ENCODE measurements at places on chromosomes 3 and 15. TPM values are rescaled to one million over a fixed set of nuclear protein-coding genes. Genes with fewer than 3 reads are reported as not detected.

- DNase-seq = no peak
Measured at GRCh38 chr3:42718338-42718737, 15.7 kb upstream of the HHATL start.

Gene LINGO1
- total RNA-seq = 2.4 TPM

Gene EIF4E3
- total RNA-seq = 13.5 TPM

Gene HESX1
- total RNA-seq = 0.76 TPM

DNA sequence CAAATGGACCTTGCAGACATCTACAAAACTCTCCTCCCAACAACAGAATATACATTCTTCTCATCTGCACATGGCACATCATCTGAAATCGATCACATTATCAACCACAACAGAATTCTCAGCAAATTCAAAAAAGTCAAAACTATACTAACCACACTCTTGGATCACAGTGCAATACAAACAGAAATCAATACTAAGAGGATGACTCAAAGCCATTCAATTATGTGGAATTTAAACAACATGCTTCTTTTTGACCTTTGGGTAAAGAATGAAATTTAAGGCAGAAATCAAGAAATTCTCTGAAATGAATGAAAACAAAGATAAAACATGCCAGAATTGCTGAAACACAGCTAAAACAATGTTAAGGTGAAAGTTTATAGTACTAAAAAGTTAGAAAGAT lies 358.1 kb downstream of the NSUN3 start:
- no peak for DNase-seq

- no peak for DNase-seq
Measured at GRCh38 chr15:36632226-36632625, 52.8 kb downstream of the CDIN1 start.

DNA sequence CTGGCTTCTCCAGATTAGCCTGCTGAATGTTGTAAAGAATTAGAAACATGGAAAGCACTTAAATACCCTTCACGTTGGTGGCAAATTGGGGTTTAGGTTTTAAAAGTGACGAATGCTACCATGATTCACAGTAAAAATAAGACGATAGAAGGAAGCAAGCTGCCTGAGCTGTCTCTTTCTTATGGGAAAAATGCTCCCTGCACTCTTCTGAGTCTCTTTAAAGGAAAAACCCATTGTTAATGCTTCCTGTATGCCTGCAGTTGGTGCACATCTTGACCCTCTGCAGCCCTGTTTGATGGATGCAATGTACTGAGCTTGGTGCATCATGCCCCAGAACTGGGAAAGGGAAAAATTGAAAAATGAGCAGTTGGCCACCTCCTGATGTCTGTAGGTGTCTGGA lies 258.6 kb upstream of the RASGRP1 start:
- no peak for DNase-seq
